ENCODE measurements at places on chromosomes 5 and 9.

DNA sequence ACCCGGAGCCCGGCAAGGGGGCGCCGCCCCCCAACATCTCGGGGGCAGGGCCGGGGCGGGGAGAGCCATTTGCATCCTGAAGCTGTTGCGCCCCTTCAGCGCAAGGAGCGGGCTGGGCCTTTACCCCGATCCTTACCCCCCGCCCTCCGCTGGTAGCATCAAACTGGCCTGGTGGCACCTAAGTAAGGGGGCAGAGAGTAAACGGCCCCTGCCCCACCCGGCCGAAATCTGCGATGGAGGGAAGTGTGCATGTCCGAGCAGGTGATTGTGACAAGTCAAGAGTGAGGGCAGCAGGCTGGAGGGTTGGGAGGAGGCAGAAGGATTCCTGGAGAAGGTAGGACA, 101.2 kb downstream of the ESM1 start:
- no peak for DNase-seq

GRCh38 chr5:28374492-28374967, 1336.1 kb upstream of the CDH9 start:
- peak; percentile 4 for DNase-seq

- no peak for DNase-seq
Measured at GRCh38 chr5:139486201-139486600, 3.6 kb upstream of the STING1 start.

DNA sequence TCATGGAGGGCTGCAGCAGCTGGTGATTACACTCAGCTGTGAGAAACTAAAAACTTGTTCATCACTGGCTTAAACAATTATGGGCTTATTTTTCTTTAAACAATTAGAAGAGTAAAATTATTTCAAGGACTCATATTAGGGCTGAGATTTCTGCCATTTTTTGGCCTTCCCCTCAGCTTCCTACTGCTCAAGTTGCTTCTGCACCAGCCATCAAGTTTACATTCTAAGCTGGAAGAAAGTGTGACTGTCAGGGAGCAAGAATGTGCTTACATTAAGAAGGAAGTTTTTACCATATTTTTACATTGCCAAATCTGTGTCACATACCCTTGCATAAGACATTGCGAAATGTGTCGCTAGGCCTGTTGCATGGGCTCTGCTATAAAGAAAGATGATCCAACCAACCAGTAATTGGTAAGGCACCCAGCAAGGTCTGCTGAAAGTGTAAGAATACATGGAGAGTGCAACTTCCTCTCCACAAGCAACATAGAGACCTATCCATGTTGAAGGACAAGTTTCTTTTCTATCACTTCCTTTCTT, 260.3 kb upstream of the CDH10 start:
- DNase-seq = no peak

- no peak for DNase-seq
Measured at GRCh38 chr9:3993773-3994172, 306.1 kb downstream of the GLIS3 start.

- DNase-seq = peak; percentile 75
Measured at GRCh38 chr9:138022121-138022741, 144.6 kb downstream of the CACNA1B start.

- no peak for DNase-seq
Measured at GRCh38 chr5:134494780-134495179, 30.7 kb upstream of the JADE2 start.

DNA sequence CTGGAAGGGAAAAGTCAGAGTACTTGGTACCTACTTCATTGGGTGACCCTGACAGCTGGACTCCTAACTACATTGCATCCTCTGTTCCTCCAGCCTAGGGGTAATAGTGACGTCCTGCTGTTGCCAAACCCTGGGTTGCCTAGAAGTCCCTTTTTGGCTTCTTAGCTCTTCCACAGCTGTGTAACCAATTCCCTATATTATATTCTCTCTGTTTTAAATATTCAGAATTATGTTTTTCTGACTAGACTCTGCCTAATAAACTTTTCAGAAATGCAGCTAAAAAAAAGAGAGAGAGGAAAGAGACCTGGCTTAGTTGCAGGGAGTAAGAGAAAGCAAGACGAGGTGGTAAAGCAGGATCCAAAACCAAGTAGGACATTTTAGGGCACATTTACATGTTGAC, 28.4 kb downstream of the MCTP1 start:
- DNase-seq = no peak

DNA sequence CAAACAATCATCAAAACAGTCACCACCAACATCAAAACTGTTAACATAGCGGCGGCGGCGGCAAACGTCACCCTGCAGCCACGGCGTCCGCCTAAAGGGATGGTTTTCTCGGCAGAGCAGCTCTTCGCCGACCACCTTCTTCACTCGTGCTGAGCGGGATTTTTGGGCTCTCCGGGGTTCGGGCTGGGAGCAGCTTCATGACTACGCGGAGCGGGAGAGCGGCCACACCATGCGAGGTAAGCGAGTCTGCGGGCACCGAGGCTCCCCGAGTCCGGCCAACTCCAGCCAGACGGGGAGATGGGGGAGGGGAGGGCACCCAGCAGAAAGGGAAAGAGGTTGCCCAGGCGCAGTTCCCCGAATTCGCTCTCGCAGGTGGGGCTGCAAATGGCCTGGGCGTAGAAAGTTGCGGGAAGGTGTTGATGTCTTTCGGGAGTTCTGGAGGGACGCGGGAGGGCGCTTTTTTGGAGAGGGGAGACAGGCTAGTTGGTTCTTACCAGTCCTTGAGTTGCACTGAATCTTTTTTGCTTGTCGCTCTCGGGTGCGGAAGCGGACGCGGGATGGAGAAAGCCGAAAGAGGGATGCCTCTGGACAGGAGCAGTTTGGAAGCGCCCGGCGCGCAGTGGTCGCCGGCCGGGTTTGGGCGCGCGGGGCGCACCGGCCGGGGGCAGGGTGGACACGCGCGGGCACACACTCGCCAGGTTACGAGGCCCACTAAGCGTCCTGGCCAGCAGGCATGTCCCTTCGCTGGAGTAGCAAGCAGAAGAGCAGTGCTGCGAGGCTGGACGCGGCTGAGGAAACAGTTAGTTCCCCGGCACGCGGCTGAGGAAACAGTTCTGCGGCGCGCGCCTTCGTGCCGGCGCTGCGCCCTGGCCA, 849 bp downstream of the RORB start:
- no peak for DNase-seq

DNA sequence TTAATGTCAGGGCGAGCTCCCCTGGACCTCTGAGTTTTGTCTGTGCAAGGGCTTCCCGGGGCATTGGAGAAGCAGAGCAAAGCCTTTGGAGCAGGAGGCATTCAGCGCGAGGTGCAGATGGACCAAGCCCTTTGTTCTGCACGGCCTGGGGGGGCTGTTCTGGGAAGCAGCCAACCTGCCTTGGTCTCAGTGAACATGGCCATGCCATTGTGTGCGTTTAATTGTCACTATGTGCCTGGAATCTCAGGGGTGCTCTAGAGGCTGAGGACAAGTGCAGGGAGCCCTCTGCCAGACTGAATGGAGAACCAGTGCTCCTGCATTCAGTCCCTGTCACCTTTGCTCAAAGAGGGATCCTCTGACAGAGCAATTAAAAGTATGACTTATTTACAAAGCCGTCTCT, 329.4 kb downstream of the IRX1 start:
- no peak for DNase-seq

DNA sequence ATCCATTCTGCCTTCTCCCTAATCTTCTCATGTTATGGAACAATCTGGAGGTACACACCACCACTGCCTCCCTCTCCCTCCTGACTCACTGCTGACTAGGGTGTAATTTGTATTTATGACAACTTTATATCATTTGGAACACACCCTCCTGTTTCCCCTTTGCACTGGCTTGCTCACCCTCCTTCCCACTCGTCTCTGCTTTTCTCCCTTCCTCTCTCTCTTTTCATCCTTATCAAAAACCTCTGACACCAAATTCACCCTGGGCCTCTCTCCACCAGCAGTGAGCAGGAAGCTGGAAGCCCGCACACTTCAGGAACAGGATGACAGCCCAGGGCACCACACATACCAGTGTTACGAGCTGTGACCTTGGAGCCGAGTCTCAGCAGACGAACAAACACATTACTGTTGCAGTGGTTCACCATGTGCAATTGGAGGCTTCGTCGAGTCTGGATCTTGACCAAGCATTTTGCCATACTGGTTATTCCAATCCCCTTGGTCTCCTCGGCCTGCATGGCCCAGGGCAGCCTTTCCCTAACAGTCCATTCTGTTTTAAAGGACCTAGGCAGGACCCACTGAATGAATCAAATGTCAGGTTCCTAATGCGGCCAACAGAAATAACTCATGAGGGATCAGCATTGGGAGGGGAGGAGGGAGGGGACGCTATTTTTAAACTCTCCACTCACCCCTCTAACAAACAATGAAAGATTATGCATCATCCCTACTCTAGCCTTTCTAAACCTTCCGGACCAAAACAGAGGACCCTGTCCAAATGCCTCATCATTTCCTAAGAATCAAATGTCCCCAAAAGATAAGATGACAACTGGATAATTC, 203.9 kb upstream of the RASEF start:
- DNase-seq = no peak

DNA sequence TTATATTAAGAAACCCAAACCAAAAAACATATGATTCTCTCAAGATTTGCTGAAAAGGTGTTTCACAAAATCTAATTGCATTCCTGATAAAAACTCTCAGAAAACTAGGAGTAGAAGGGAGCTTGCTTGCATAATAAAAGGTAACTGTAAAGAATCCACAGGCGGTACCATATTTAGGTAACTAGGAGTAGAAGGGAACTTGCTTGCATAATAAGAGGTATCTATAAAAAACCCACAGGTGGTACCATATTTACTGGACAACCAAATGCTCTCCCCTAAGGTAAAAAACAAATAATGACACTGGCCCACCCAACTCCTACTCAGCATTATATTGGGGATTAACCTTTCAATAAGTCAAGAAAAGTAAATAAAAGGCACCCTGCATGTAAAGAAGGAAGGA, 57.5 kb upstream of the FCN1 start:
- DNase-seq = no peak

- no peak for DNase-seq
Measured at GRCh38 chr5:5403741-5404140, 18.7 kb upstream of the ICE1 start.

GRCh38 chr5:68067291-68067690, 148.3 kb upstream of the PIK3R1 start:
- no peak for DNase-seq

GRCh38 chr9:125756518-125756917, 9.3 kb downstream of the PBX3 start:
- DNase-seq = no peak

GRCh38 chr5:18113721-18114120, 479.5 kb downstream of the TAF11L14 start:
- DNase-seq = peak; percentile 35

DNA sequence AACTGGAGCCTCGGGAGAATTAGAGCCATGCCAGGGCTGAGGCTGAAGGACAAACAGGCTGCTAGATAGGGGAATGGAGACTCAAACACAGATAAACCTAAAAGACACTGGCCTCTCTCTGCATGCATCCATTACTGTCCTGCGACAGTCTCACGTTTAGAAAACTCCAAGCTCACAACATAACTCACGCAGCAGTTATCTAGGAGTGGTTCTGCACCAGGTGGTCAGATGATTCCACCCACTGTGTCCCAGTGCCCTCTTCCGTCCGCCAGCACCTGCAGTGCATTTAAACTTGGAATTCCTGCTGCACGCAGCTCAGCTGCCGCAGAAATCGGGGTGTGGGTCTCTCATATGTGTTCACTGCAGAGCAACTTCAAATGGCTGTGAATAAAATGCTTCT, 272.6 kb upstream of the IRX2 start:
- DNase-seq = no peak

DNA sequence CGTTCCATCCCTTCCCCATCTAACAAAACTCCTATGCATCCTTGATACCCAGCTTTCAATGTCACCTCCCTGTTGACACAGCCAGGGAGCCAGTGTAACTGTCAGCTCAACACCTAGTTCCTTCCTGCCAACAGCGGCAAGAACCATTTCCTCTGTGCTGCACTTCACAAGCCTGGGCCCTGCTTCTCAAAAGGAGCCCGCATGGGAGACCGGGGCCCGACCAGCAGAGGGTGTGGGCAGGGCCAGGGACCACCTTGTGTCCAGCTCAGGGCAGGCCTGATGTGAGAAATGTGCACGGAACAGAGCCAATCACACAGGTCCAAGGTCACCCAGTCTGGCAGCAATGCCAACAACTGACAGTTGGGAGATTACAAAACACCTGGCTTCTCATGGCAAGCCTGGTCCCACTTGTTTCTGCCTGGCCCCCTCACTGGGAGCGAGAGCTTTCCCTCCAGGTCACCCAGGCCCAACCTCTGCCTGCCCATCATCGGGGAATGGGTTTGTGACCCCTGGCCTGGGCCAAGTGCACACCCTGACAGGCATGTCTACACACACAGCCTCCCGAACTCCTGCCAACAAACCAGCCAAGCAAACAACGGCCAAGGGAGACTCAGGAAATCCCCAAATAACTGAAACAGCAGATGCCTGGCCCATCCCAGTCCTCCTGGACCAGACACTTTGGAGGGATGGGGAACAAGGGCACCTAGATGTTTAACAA, 3.1 kb downstream of the RNF44 start:
- DNase-seq = no peak

- DNase-seq = no peak
Measured at GRCh38 chr9:83477571-83477970, 60.6 kb downstream of the FRMD3 start.

- DNase-seq = no peak
Measured at GRCh38 chr9:2802494-2802921, 41.4 kb downstream of the PUM3 start.

GRCh38 chr9:126722922-126723806, 81.7 kb upstream of the ZBTB43 start:
- DNase-seq = peak; percentile 30

DNA sequence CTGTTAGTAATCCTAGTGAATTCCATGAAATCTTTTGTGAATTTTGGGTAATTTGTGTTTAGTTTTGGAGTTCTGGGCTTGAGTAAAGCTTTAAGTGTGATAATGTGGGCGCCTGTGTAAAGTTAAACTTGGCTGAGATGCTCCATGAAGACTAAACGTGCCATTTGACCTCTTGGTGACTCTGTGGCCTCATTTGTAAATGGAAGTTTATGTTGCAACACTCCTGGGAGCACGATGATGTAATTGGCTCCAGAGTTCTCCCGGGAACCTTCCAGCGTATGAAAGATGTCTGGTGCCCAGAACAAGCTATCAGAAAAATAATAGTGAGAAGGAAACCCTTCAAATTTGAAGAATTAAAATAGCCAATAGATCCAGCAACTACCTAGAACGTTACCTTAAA, 981.2 kb downstream of the TLE4 start:
- DNase-seq = no peak

- no peak for DNase-seq
Measured at GRCh38 chr5:100758780-100759179, 144.3 kb downstream of the ST8SIA4 start.

GRCh38 chr5:53333160-53333559, 147.3 kb upstream of the FST start:
- DNase-seq = no peak

DNA sequence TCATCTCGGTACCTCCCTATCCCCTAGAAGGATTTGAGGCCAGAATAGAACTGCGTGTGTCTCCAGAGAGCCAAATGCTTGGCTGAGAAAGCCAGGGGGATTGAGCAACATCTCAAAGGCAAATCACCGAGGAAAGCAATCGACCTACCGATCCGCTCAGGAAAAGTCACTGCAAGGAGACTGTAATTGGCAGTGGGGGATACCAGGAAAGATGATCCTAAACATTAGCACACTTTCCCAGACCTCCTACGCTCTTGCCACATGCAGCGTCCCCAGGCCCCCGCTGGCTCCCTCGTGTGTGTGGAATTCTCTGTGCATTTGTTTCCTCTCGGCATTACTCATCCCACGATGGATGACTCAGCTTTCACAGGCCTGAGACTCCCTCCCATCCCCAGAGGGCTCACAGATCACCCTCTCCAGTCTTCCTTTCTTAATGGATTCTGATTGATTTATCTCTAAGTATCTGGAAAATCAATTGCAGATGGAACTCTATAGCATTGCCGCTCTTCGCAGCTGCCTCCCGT, 82.2 kb upstream of the ICE1 start:
- DNase-seq = no peak
